Frontal cortex (tissue), 4 donors: ENCODE measurements at places on chromosomes 3 and 15. TPM values are rescaled to one million over a fixed set of nuclear protein-coding genes. Genes with fewer than 3 reads are reported as not detected.

The ATP13A5 gene
- 0.41 TPM for total RNA-seq

GRCh38 chr3:42655980-42656679, 2.6 kb downstream of the ZBTB47 start:
- DNase-seq = peak; percentile 49

DNA sequence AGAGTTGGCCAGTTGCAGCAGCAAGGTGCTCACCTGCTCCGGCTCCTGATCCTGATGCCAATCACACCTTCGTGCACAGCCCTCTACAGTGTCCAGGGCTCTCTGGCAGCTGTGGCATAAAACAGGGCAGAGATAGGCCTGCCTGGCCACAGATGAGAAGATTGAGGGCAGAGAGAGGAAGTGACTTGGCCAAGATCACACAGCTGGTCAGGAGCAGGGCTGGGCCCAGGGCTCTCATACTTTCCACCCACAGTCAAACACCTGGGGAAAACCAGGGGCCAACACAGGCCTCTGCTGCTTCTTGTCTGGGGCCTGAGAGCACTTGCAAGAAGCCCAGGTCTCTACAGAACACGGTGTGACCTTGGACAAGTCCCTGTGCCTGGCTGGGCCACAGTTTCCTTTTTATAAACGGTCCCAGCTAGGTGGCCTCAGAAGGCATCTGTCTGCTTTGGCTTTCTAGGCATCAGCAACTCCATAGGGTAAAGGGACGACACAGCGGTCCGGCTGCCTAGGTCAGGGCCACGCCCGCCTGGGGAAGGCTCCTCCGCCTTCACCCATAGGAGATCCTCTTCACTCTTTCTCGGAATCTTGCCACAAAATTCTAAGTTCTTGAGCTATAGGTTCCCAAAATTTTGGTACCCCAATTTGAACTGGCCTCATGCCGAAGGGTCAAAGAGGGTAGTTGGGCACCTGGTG, 3.1 kb downstream of the ATP2B2 start:
- DNase-seq = no peak

DNA sequence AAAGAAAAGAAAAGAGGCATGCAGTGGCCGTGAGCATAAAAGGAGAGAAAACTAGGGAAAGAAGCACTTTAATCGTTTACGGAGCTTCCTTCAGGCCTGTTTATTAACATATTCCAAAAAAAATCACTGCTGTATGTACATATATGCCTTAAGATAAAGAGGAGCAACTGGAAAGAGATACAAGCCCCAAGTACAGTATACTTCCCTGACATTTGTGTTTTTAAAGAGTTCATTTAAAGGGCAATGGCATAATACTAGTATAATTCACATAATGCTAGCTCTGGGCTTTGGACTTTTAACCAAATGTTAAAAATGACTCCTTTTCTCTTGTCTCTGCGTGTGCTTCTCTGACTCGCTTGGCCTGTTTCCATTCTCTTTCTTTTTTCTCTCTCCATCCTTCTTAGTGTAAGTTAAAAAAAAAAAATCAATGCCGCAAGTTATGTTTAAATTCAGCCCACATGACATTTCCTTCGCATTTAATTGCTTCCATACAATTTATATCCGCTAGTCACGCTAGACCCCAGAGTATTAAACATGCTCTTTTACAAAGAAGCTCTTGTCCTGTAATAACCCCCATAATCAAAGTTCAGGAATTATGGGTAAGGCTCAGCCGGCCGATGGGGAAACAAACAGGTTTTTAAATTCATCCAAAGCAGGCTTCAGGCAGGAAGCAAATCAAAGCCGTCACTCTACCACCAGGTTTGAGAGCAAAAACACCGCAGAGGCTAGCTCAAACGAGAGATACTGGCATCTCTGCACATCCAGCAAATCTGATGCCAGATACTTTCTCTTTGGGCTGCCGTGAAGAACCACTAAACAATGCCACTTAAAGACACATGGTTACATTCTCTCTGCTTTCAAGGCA, 19.4 kb downstream of the WWTR1 start:
- DNase-seq = no peak

DNA sequence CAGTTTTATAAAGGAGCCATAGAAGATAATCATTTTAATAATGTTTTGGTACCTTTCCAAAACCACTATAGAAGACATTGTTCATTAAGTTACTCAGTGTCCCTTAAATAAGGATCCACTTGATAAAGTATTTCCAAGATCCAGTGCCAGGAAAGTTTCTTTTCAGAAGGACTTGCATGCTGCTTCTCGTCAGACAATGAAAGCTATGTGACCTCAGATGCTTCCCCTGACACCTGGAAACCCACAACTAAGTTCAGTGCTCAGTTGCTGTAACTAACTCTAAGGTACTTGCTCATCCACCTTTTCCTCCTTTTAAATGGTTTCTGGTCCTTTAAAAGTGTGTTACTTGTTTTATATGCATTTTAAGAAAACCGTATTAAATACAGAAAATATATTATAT, 7.3 kb downstream of the SSR3 start:
- no peak for DNase-seq

The CDHR4 gene
- not detected for total RNA-seq

The IL5RA gene
- under 0.01 TPM for total RNA-seq

The TRH gene
- 4.1 TPM for total RNA-seq

GRCh38 chr3:25412269-25412668, 15.8 kb upstream of the RARB start:
- no peak for DNase-seq

The TTC21A gene
- 3.7 TPM for total RNA-seq
